Tracheal epithelial cell (primary cell): ENCODE measurements at places on chromosomes 4 and X. TPM values are rescaled to one million over a fixed set of nuclear protein-coding genes. Genes with fewer than 3 reads are reported as not detected.

The CYSLTR1 gene
- total RNA-seq = 0.21 TPM in 1 of 2 replicates, not detected in the other

The ARHGAP36 gene
- total RNA-seq = not detected in 2 replicates

The ARR3 gene
- not detected in 2 replicates for total RNA-seq

The FAM47E gene
- 1.3 TPM in 1 of 2 replicates, not detected in the other for total RNA-seq

The AIFM1 gene
- total RNA-seq = 11.3 and 15.9 TPM in 2 replicates
